Caco-2 (cell line): ENCODE measurements at places on chromosomes 12 and 14.

DNA sequence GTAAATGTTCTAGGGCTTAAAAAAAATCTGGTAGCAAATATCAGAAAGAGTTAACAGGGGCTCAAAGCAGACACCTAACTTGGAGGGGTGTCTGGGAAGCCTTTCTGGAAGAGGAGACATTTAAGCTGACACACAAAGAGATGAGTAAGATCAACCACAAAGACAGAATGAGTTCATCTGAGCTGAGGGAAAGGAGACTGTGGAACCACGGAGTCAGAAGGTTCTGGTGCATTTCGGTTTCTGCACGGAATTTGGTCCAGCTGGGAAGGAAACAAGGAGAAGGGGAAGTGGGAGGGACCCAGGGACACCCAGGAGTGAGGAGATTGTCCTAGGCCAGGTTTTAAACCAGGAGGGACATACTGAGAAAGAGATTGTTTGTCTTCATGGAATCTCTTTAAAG is 161.1 kb downstream of the PHETA1 start:
- DNase-seq = no peak

DNA sequence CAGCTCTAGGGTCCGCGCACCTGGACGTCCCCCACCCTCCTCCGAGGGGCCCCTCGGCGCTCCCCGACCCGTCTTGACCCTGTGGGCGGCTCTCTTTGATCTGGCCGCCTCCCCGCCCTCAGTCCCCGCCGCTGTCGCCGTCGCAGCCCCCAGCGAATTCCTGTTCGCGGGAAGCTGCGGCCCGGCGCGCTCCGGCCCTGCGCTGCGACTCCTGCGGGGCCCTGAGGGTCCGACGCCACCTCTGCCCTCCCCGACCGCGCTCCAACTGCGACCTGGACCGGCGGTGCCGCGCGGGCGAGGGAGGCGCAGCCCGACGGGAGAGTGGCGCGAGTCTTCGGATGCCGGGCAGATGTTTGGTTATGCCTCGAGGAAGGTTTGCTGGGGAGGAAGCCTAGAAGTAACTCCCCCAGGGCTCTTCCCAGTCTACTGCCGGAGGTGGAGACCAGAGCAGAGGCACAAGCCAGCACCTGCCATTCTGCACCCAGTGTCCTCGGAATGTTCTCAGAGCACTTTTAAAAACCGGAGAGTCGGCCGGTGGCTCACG is 440 bp upstream of the ISM2 start:
- peak; percentile 63 for DNase-seq

DNA sequence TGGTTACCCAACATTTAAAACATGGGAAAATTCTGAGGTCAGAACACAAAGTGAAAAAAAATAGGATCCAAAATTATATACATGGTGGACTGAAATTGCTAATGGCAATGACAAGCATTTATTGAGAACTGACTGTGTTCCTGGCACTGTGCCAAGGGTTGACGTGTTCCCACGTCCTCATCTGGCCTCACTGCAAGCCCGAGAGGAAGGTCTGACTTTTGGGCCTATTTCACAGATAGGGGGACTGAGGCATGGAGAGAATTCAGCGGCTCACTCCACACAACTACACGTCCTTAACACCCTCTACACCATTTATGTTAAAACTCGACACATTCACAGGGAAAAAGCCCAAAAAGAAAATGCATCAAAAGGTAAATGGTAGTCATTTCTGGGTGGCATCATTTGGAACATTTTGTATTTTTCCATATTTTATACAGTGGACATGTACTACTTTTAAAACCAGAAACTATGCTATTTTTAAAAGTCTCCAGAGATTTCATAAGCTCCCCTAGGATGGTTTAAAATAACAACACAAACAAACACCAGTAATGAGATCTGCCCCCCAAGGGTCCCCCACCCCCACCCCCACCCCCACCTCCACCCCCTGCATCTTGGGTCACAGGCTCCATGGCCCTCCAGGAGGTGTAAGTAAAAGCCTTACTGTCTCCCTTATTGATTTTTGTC is 27.7 kb downstream of the CLMN start:
- DNase-seq = no peak

DNA sequence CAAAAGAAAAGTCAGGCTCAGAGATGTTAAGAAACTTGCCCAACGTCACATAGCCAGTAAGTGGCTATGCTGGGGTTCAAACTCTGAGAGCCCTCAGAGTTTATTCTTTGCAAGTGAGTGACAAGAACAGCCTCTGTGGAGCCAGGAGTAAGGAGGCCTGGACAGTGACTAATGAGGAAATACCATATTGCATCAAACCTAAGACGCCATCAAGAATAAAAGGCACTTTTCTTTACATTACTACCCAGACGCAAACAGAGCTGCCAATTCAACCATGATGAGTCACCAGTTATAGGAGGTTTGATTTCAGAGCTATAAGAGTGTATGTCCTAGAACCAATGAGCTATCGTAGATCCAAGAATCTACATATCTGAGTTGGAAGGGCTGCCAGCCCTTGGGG is 9.4 kb downstream of the TNFRSF1A start:
- DNase-seq = no peak
